CD4-positive, alpha-beta T cell treated with Interleukin-15 for 4 hours (primary cell): ENCODE measurements at places on chromosomes 4 and X.

- DNase-seq: no peak
Measured at GRCh38 chrX:145609951-145610511, 207.6 kb upstream of the SLITRK2 start.

- DNase-seq: no peak
Measured at GRCh38 chr4:4542774-4543485, 1.1 kb upstream of the STX18 start.

GRCh38 chr4:66187175-66187720, 517.0 kb upstream of the EPHA5 start:
- DNase-seq: no peak

DNA sequence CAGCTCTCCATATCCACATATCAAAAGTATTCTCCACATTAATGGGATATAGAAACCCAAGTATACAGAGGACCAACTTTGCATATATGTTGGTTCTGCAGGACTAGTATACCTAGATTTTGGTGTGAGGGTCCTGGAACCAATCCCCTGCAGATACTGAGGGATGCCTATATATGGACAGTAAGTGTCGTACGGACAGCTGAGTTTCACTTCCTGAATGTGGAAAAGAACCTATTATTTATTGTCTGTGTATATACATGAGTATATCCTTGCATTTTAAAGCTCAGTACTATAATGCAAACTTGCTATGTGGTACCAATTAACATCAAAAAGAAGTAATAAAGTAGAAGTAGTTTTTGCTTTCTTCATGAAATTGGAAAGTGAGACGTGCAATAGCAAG, 101.9 kb downstream of the FBXW7 start:
- no peak for DNase-seq
